ENCODE measurements at places on chromosomes 6 and 20. TPM values are rescaled to one million over a fixed set of nuclear protein-coding genes. Genes with fewer than 3 reads are reported as not detected.

- no peak overlapping the region for H3K4me3 ChIP-seq
- no peak overlapping the region for H3K27ac ChIP-seq
- H3K4me1 ChIP-seq: peaks cover 13% of the 10 kb centered on the region
Observed at GRCh38 chr6:144621332-144621731, 336.2 kb downstream of the UTRN start.

DNA sequence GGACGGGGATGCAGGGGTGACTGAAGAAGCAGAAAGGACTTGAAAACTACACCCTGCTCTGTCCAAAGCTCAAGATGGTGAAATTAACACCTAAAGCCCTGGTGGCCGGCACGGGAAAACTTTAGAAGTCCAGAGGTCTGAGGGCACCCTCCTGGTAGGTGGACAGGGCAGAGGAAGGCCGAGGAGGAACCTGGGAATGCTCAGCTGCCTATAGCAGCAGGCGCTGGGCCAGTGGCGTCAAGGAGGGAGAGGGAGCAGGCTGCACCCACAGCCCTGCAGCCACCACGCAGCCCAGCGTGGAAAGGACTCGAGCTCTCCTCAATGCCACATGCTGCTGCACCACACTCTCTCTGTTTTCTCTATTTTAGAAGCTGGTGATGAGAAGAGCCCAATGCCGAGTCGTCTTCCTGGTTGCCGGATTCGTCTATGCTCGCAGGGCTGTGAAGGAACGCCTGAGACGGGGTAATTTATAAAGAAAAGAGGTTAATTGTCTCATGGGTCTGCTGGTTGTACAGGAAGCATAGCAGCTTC, 248.3 kb upstream of the AFDN start:
- no peak overlapping the region for H3K4me3 ChIP-seq
- H3K27me3 ChIP-seq: no peaks in the 10 kb centered on the region
- peak; percentile 70 for DNase-seq
- no peak overlapping the region for H3K27ac ChIP-seq
- H3K4me1 ChIP-seq: peaks cover 63% of the 10 kb centered on the region

DNA sequence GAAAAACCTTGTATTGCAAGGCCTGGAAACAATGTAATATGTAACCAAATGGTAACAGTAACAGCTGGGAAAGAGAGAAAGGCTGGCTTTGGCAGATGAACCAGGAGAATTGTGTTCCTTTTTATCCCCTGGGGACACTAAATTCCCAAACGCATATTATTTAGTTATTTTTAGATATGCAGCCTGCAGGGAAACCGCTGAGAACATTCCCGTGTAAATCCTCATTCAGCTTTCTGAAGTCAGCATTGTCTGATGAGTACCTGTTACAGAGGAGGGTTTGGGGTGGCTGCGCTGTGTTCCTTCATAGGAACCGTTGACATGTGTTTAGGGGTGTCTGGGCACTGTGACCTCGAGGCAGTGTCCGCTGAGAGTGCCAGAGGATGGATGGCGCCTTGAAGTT, 101.3 kb downstream of the SMOC2 start:
- H3K36me3 ChIP-seq: no peaks in the 10 kb centered on the region
- no peak overlapping the region for H3K4me3 ChIP-seq
- H3K27ac ChIP-seq: peak overlapping the region; percentile 2
- peaks cover 35% of the 10 kb centered on the region for H3K4me1 ChIP-seq
- no peaks in the 10 kb centered on the region for H3K27me3 ChIP-seq

- DNase-seq: no peak
- no peaks in the 10 kb centered on the region for H3K36me3 ChIP-seq
- no peaks in the 10 kb centered on the region for H3K27me3 ChIP-seq
- H3K4me1 ChIP-seq: no peaks in the 10 kb centered on the region
Observed at GRCh38 chr20:53216856-53217576, 244.9 kb downstream of the TSHZ2 start.

- H3K27me3 ChIP-seq: no peaks in the 10 kb centered on the region
- no peak for DNase-seq
- peaks cover 12% of the 10 kb centered on the region for H3K4me1 ChIP-seq
- H3K27ac ChIP-seq: peak overlapping the region; percentile 50
Observed at GRCh38 chr20:362271-363254, 15.7 kb downstream of the NRSN2 start.

NINL gene
- 20.8 TPM for total RNA-seq

All from osteocyte (in vitro differentiated cells).